ENCODE measurements at places on chromosomes 2 and 18.
A peak's percentile ranks its signal among the peaks of the same experiment; 100 is the strongest.

- DNase-seq, result no peak
These were observed 34.5 kb downstream of the RPL31 start for GRCh38 chr2:101036562-101036961.

DNA sequence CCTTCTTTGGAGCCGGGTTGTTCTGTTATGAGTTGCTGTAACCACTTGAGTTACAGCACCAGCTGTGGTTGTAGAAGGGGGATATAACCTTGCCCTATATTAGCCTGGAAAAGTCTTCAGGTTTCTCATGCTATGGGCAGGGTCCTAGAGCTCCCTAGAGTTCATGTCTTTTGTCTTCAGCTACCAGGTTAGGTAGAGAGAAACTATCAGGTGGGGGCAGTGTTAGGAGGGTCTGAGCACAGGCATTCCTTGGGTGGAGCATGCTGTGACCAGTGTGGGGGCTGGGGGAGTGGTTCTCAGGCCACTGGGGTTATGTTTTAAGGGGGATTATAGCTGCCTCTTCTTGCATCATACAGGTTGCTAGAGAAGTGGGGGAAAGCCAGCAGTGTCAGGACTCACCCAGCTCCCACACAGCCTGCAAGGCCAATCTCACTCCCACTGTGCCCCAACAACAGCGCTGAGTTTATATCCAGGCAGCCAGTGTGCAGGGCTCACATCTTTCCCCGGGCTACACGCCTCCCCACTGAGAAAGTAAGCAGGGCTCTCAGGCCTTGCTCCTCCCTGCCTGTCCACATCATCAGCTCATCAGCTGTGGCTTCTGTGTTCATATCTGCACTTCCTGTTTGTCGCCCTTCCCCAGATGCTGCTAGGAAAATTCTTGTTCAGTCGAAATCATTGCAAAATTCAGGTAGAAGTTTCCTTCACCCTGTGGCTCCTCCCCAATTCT, 133.8 kb upstream of the NRXN1 start:
- no peak for DNase-seq

GRCh38 chr18:55579501-55580270, 8.3 kb downstream of the TCF4 start:
- no peak for DNase-seq

- DNase-seq, result no peak
These were observed 28.7 kb downstream of the ESCO1 start for GRCh38 chr18:21571772-21572171.

GRCh38 chr18:43589611-43590151, 312.4 kb upstream of the SYT4 start:
- DNase-seq, result no peak

GRCh38 chr18:79314838-79315388, 80.8 kb upstream of the NFATC1 start:
- no peak for DNase-seq

DNA sequence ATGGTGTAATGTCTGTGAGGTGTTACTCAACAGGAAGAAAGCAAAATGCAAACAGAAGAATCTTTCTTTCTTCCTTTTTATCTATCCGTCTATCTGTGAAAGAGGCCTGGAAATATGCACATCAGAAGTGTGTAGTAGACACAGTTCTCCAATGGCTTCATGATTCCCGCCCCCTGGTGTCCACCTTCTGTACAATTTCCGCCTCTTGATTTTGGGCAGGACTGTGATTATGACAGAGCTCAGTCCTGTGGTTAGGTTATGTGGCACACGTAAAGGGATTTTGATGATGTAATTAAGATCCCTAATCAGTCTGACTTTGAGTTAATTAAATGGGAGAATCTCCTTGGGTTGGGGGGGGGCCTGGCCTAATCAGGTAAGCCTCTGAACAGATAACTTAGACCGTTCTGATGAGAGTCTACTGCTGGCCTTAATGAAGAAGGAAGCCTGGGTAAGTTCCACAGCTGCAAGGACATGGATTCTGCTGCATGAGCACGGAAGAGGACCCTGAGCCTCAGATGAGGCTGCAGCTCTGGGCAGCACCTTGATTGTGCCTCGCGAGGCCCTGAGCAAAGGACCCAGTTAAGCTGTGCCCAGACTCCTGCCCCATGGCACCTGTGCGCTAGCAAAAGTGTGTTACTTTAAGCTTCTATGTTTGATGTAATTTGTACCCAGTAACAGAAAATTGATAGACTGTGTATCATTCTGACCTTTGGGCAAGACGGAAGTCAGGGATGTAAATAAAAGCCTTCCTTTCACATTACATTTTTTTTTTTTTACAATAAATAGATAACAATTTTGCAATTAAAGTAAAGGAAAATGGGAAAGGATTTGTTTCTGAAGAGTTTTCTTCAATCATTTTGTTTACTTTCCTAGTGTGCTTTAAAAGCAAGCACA, 11.3 kb upstream of the KCNF1 start:
- DNase-seq, result no peak

- no peak for DNase-seq
These were observed 13.4 kb upstream of the BOK start for GRCh38 chr2:241545106-241545505.

GRCh38 chr2:31235504-31235902, 1.6 kb downstream of the EHD3 start:
- DNase-seq, result no peak

- no peak for DNase-seq
These were observed 51.1 kb downstream of the WDFY1 start for GRCh38 chr2:223894009-223894408.

DNA sequence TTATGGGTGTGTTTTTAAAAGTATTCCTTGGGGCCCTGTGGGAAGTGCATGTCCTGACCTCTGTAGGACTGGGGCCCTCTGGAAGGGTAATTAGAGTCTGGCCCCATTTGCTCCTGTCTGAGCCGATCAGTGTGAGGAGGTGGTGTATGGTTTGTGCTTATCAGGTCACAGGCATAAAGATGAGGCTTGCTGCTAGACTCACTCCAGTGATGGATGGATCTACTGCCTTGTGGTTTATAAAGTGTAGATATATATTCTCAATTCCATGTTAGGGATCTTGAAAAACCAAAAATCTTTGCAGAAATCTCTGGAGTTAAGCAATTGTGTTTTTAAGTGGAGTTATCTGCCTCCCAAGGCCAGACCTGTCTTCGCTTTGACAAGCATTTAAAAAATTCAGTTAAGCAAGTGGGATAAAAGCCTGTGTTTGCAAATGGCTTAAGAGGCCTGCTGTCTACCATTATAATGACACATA, 182.4 kb downstream of the PTPRM start:
- no peak for DNase-seq

DNA sequence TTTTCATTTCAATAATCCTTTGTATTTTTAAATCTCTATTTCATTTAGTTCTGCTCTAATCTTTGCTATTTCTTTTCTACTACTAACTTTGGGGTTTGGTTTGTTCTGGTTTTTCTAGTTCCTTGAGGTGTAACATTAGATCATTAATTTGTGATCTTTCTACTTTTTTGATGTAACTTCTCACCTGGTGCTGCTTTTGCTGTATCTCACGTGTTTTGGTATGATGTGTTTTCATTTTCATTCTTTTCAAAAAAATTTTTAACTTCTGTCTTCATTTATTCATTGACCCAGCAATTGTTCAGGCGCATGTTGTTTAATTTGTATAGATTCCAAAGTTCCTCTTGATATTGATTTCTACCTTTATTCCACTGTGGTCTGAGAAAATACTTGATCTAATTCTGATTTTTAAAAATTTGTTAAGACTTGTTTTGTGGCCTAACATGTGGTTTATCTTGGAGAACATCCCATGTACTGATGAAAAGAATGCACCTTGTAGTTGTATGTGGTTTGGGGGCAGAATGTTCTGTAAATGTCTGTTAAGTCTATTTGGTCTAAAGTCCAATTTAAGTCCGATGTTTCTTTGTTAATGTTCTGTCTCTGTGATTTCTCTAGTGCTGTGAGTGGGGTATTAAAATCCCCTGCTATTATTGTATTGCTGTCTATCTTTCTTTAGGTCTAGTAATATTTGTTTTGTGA, 17.3 kb upstream of the MALT1 start:
- DNase-seq, result no peak

DNA sequence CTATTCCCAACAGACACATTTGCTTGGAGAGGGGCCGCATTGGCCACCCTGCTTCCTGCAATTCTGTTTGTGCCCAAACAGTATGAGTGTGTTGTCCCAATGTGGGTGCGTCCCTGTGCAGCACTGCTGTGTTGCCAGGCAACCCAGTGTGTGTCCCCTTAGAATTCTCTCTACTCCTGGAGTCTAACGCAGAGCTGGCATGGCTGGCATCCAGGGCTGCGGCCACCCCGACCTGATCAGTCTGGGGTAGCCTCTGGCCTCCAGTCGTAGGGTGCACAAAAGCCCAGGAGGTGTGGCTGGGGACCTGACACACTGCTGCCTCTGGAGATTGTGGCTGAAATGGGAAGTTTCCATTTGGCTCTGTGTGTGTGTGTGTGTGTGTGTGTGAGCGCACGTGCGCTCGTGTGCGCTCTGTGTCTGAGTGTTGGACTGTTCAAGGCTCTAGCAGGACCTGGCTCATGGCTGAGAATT, 48.0 kb downstream of the TEX44 start:
- DNase-seq, result no peak

DNA sequence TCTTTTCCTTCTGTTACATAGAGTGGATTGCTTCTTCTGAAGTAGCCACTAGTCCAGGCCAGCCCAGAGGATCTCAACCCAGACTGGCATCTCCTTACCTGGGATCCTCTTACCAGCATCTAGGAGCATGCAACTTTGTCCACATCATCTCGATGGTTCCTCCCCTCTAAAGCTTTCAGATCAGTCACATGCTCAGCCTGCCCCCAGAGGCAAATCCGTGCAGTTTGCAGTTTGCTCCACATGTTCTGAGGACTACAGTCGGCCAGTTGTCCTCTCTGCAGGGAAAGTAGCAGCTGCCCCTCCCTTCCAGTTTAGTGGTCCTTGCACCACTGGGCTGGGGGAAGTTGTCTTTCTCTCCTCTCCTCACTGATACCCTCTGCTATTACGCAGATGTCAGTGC, 259.8 kb upstream of the APCDD1 start:
- no peak for DNase-seq

DNA sequence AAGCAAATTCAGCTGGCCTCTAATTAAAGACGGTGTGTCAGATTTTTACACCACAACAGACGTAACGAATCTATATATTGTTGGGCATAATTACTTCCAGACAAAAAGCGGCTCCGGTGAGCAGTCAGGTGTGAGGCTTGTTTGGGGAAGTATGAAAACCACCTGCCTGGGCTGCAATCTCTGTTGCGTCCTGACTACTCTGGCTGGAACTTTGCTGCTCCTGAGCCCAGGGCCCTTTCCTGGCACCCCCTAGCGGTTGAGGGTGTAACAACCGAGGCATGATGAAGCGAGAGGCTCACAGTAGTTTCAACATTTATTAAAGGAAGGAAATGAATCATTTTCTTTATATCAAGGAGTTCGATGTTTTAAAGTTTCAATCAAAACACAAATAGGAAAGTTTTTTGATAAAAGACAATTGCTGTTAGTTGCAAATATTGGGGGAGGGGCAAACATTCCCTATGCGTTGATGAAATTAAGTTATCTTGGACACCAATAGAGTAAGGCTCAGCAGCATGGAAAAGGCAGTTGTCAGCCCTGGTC, 10.6 kb upstream of the ITGB6 start:
- peak; percentile 66 for DNase-seq

GRCh38 chr2:32135409-32135808, 30.3 kb upstream of the SLC30A6 start:
- no peak for DNase-seq

DNA sequence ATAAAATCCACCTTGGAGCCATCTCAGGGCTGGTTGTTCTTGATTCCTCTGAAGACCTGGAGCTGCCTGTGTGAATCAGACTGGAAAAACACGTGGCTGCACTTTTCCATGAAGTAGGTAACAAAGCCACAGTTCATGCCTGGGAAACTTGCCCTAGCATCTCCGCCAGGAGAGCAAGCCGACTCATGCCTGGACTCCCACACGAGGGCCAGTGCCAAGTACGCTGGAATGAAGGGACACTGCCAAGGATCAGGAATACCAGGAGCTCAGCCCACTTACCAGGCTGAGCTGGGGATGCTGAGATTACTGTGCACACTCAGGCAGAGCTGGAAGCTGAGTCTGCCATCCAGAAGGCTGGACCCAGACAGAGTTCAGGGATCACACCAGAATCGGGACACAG, 10.9 kb upstream of the FHL2 start:
- no peak for DNase-seq

DNA sequence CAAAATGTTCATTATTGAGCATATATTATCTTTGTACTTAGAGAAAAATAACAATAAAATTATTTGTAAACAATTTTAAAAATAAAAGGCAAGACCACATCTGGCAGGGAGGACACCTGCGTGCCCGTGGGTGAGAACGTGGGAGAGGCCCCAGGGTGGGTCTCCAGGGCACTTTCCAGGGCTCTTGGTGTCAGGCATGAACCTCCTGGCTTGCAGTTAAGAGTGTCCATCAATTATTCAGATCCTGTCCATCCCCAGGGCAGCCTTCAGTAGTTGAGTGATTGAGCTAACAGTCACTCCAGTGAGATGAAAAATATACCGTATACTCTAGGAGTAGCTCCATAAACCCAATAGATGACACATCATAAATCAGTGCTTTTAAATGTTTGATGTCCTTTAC, 49.7 kb downstream of the TPO start:
- no peak for DNase-seq

DNA sequence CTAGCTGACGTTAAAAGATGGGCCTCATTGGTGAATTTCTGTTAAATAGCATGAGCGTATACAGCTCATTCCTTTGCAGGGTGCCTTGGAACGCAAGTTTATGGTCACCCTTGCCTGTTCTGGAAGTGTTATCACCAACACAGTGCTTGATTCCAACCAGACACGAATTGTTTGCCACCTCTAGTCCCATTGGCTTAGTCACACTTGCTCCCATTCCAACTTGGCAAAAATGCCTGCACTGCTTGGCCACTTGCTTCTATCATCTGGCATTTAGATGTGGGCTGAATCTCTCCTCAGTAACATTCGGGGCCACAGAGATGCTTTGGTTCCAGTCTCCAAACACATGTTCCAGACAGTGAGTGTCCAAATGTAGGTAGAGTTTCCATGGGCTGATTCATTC, 27.5 kb upstream of the ACVR1 start:
- no peak for DNase-seq

DNA sequence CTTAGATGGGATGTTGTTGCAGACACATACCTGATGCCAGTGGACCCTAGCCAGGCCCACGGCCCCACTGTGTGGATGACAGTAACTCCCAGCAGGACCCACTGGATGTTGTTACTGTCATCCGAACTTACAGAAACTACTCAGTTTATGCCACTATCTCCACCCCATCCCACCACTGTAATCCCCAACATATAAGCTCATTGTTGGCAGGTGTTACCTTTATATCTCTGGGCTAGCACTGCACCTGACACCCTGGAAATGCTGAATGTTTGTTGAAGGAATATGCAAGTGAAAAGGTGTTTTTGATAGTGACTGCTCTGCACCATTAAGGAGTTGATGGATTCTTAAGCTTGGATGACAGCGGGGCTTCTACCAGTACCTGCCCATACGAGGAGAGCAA, 133.5 kb upstream of the ASB18 start:
- no peak for DNase-seq

GRCh38 chr2:63486861-63487290, 101.4 kb downstream of the WDPCP start:
- no peak for DNase-seq

DNA sequence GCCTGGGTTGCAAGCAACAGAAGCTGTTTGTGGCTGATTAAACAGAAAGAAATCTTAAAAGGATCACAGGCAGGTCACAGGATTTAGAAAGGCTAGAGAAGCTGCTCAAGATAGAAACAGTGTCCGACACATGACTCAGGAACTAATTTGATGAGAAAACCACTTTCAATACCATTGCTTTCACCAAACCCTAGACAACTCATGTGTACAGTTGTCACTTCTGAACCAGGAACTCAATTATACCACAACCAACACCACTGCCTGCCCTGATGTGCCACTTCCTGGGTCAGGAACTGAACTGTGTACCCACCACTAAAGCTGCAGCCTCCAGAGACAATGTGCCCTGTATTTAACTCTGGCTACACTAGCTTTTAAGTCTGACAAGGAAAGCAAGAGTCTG, 56.0 kb downstream of the TMEM247 start:
- DNase-seq, result peak; percentile 60

Data from T-cell (primary cell).